Neural progenitor cell (in vitro differentiated cells): ENCODE measurements at places on chromosomes 13 and 19.

- DNase-seq: no peak
These were observed 152.7 kb downstream of the KCNRG start for GRCh38 chr13:50167967-50168366.

- peak; percentile 51 for DNase-seq
These were observed 652 bp downstream of the CHERP start for GRCh38 chr19:16541526-16542044.

DNA sequence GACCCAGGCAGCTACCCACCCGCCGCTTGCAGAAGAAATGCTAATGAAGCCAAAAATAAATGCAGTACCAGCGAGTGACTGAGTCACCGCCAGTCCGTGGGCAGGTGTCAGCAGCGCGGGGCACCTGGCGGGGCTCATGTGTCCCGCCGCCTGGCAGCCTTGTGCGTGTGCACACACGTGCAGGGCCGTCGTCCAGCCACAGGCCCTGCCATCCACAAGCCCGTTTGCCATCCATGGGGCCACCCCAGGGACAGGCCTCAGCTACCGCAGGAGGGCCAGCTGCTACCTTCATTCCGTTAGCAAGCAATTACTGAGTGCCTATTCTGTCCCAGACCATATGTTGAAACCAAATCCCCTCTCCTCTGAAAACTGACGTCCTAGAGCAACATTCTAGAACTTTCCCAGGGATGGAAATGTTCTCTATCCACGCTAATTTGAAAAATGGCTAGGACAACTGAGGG, 20.5 kb downstream of the NCAN start:
- no peak for DNase-seq

GRCh38 chr13:94112227-94112626, 367.3 kb downstream of the DCT start:
- DNase-seq: no peak

DNA sequence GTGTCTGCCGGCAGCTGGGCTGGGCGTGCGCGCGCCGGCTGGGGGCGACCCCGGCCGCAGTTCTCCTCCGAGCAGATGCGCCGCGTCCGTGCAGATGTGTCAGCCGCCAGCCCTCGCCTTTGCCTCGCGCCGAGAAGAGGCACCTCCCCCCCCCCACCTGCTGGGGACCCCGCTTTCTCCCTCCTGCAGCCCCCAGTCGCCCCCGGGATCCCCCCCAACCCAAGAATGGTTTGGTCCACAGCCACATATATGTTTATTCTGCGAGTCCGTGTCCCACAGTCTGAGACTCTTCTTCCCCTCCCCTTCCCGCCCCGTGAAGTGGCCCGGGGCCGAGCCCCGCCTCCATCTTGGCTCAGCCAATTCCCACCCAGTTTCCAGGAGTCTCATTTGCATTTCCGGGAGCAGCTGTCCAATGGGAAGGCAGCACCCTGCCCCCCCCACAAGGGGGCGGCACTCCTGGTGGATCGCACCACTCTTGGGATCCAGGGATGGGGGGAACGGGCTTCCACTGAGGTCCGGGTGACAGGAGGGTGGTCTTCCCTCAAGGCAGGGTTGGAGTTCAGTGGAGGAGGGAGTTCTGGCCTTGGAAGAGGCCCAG, 8.6 kb downstream of the ISOC2 start:
- DNase-seq: peak; percentile 94

GRCh38 chr13:111903143-111903542, 163.8 kb upstream of the SOX1 start:
- no peak for DNase-seq

DNA sequence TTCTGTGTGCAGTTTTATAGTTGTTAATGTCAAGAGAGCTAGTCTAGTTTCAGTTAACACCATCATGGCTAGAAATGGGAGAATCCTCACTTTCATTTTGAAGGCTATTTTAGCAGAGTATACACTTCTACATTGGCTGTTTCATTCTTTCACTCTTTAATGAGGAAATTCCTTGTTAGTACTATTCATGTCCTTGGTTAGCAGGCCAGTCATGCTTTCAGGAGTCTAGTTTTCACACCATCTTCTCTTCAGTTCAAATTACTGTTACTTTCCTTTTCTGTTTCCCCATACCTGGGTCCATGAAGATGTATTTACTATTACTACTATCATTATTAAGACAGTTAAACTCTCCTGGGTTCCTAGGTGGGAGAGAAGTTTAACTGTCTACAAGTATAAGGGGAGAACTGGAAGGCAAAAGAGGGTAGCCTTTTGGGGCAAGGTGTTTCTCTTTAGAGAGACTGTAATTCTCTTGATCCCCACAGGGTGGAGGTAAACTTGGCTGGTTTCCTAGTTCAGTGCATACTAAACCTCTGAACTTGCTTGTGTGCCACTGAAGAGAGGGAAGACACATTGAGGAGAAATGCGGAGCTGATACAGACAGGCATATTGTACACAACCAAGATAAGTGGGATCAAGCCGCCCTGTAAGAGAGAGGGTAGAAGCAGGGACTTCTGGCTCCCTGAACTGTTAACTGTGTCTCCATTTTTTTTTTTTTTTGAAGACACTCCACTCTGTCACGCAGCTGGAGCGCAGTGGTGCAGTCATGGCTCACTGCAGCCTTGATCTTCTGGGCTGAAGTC, 41.3 kb upstream of the IGFL4 start:
- DNase-seq: peak; percentile 65

- no peak for DNase-seq
These were observed 1527.1 kb upstream of the PRR20A start for GRCh38 chr13:55613429-55614187.

GRCh38 chr19:1827566-1828278, 15.6 kb upstream of the ATP8B3 start:
- DNase-seq: no peak

DNA sequence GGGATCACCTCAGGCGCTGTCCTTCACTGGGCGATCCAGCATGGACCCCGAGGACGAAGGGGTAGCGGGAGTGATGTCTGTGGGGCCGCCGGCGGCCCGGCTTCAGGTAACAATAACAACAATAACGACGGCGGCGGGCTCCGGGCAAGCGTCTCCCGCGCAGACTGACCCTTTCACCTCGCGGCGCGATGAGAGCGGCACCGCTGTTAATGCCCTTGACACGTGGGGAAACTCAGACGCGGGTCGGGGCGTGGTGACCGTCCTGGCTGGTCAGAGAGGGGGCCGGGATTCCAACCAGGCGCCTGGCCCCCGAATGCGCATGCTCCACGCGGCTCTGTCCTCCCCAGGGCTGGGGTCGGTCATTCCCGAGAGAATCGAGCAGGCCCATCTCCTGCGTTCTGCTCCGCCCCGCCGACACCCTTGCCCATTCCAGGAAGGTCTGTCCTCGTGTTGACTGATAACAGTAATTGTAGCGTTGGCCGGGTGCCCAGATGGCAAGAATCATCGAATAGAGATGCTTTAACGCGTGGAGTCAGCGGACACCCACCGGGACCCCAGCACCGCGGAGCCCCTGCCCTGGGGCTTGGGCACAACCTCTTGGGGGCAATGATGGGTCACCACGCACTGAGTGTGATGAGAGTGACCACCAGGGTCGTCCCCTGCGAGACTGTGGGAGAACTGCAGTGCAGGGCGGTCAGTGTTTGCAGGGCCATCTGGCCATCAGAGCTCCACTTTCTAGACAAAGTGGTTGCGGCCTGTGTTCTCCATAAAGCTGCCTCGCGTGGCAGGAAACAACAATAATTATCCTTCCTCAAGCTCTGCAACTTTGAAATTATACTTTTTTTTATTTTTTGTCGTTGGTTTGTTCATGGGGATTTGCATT, 528 bp downstream of the ZNF8 start:
- DNase-seq: peak; percentile 82

GRCh38 chr19:2554856-2555255, 78.9 kb downstream of the GADD45B start:
- no peak for DNase-seq

- DNase-seq: no peak
These were observed 587 bp upstream of the ZNF383 start for GRCh38 chr19:37217480-37217774.

DNA sequence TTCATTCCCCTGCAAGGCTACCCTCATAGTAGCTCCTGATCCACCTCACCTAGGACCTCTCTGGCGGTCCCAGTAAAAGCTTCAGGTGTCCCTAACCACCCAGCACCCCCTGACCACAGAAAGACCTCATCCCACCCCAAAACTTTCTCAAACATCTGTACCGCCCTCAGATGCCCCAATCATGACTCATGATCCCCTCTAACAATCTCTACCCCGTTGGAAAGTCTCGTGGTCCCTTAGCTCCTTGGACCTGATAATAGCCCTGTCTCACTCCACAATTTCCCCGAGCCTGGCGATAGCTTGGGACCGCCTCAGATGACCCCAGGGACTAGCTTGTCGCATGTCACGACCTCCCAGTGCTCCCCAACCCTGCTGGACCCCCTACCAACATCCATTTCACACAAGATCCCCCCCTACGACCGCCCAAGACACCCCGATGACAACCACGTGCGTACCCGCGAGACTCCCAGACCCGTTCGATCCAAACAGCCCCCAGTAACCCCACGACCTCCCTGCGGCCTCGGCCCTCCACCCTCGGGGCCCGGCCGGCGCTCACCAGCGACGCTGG, 450 bp downstream of the NDUFA11 start:
- DNase-seq: no peak

DNA sequence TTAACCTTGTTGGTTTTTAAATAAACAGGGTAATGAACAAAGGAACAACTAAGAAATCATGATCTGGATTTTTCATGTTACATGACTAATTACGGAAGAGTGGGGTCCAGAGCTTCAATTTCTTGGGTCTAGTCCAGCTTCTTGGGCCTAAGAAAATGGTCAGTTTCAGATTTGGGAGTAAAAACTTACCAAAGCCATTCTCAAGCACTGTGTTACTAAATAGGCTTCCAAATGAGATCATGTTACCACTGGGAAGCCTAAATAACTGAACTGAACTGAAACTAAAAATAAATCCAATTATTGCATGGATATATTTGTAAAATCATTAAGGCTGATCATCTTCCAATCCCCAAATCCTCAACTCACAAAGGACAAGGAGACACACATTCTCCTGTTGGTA, 13.9 kb downstream of the TBC1D4 start:
- no peak for DNase-seq
